ENCODE measurements at places on chromosomes 1 and 21. TPM values are rescaled to one million over a fixed set of nuclear protein-coding genes. Genes with fewer than 3 reads are reported as not detected.

The ADORA3 gene
- 0.06 TPM for total RNA-seq

The SPRR2B gene
- not detected for total RNA-seq

The IGFN1 gene
- under 0.01 TPM for total RNA-seq

The SUSD4 gene
- not detected for total RNA-seq

The ELK4 gene
- total RNA-seq, result 8.2 TPM

The ZFP69 gene
- 3.8 TPM for total RNA-seq

The CELA2B gene
- total RNA-seq, result not detected

The FOXO6 gene
- total RNA-seq, result 0.06 TPM

The PGD gene
- total RNA-seq, result 71.4 TPM

The KCNN3 gene
- total RNA-seq, result 0.13 TPM

The CYP4A22 gene
- not detected for total RNA-seq

The RWDD3 gene
- 12.1 TPM for total RNA-seq

The FAM163A gene
- total RNA-seq, result not detected

The ALPL gene
- under 0.01 TPM for total RNA-seq

The TNNT2 gene
- total RNA-seq, result not detected

The SLAMF9 gene
- total RNA-seq, result 1.2 TPM

The SPRR4 gene
- not detected for total RNA-seq

The HTR6 gene
- total RNA-seq, result 0.13 TPM

The LCE3D gene
- total RNA-seq, result not detected

The ANGPTL1 gene
- 16.4 TPM for total RNA-seq

The AKR7A3 gene
- 0.50 TPM for total RNA-seq

The EXTL2 gene
- total RNA-seq, result 28.4 TPM

The DNAI4 gene
- total RNA-seq, result 9.1 TPM

The BTBD8 gene
- 4.0 TPM for total RNA-seq

The PRAMEF17 gene
- total RNA-seq, result not detected

The FAAH gene
- total RNA-seq, result 0.92 TPM

The LENEP gene
- total RNA-seq, result 0.99 TPM

The NOTCH2 gene
- 144 TPM for total RNA-seq

The IL12RB2 gene
- total RNA-seq, result not detected

The NEK7 gene
- 293 TPM for total RNA-seq

The PRDM16 gene
- total RNA-seq, result 47.1 TPM

The CASQ1 gene
- 0.50 TPM for total RNA-seq

The TBX15 gene
- 0.25 TPM for total RNA-seq

The MAN1C1 gene
- total RNA-seq, result 8.9 TPM

The FCRL6 gene
- not detected for total RNA-seq

The A3GALT2 gene
- not detected for total RNA-seq

The TEDDM1 gene
- not detected for total RNA-seq

The PTPN7 gene
- total RNA-seq, result not detected

The HAO2 gene
- total RNA-seq, result not detected

The FAM43B gene
- total RNA-seq, result not detected

The KRTAP10-8 gene
- total RNA-seq, result not detected

The PCBP3 gene
- total RNA-seq, result 0.13 TPM

The TNFRSF9 gene
- 0.06 TPM for total RNA-seq

The FALEC gene
- not detected for total RNA-seq

The LYPD8 gene
- not detected for total RNA-seq

The MYBPH gene
- 0.06 TPM for total RNA-seq

The CNR2 gene
- total RNA-seq, result not detected

The INSRR gene
- under 0.01 TPM for total RNA-seq

The ROR1 gene
- 7.8 TPM for total RNA-seq
